ENCODE measurements at places on chromosomes 3 and 15.

DNA sequence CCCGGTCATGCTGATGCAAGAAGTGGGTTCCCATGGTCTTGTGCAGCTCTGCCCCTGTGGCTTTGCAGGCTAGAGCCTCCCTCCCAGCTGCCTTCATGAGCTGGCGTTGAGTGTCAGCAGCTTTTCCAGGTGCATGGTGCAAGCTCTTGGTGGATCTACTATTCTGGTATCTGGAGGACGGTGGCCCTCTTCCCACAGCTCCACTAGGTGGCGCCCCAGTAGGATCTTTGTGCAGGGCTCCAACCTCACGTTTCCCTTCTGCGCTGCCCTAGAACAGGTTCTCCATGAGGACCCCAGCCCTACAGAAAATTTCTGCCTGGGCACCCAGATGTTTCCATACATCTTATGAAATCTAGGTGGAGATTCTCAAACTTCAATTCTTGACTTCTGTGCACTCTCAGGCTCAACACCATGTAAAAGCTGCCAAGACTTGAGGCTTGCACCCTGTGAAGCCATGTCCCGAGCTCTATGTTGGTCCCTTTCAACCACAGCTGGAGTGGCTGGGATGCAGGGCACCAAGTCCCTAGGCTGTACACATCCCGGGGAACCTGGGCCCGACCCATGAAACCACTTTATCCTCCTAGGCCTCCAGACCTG lies 238.4 kb upstream of the MDFIC2 start:
- peak; percentile 60 for DNase-seq

DNA sequence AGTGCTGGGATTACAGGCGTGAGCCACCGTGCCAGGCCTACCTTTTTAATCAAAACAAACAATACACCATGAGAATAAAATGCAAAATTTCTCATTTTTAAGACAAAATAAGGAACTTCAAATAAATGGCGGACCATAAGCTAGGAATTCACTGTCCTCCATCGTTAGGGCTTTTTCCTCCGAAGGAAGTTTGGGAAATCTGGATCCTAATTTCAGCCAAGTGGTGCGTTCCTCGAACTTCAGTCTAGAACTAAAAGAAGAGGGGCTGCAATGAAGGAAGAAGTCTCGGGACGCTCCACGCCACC lies 260 bp downstream of the EXD1 start:
- DNase-seq: no peak

DNA sequence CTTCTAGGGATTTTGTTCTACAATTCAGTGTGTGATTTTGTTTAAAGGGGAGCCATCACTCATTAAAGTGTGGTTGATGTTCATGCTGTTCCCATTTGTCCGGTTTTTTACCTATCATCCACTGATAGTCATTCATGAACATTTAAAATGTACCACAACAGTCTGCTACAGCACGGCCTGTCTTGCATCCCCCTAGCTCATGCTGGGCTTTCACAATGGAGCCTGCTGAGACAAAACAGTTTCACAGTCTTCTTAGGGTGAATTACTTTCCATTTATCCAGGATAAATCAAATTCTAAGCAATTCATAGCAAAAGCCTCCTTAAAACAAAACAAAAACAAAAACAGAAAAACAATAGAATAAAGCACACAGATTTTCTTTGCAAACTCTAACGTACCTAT lies 627.2 kb downstream of the CADM2 start:
- no peak for DNase-seq

GRCh38 chr3:56762718-56763117 lies 39.0 kb downstream of the ARHGEF3 start:
- DNase-seq: no peak

- DNase-seq: no peak
Measured at GRCh38 chr3:157132936-157133335, 27.0 kb downstream of the CCNL1 start.

DNA sequence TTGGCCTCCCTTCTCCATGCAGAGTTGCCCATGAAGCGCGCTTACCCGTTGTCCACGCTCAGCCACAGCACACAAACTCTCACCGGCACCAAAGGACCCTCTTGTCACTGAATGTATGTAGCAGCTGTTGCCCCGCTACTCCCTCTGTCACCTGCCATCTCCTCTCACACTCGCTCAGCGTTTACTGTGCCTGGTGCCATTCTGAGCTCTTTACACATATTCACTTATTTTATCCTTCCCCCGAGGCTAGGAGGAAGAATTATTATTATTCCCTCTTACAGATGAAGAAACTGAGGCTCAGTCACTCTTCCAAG lies 41.7 kb upstream of the PRR23E start:
- DNase-seq: no peak

DNA sequence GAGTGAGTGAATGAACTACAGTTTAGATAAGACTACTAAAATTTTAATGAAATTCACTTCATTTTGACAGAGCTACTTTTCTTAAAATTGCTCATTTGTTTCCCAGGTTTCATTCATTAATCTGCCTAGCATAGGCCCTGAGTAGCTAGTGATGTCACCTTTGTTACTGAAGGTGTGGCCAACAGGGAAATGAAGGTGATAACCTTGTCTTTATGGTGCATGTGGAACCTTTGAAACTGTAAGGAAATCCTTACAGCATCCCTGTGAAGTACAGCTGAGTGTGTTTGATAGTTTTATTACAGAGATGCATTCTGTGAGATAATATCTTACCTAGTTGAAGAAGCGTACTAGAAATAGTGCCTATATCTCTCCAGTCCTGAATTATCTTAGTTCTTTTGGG lies 112.9 kb downstream of the AKAP13 start:
- no peak for DNase-seq

GRCh38 chr3:129727707-129728106 lies 121.2 kb upstream of the PLXND1 start:
- no peak for DNase-seq

DNA sequence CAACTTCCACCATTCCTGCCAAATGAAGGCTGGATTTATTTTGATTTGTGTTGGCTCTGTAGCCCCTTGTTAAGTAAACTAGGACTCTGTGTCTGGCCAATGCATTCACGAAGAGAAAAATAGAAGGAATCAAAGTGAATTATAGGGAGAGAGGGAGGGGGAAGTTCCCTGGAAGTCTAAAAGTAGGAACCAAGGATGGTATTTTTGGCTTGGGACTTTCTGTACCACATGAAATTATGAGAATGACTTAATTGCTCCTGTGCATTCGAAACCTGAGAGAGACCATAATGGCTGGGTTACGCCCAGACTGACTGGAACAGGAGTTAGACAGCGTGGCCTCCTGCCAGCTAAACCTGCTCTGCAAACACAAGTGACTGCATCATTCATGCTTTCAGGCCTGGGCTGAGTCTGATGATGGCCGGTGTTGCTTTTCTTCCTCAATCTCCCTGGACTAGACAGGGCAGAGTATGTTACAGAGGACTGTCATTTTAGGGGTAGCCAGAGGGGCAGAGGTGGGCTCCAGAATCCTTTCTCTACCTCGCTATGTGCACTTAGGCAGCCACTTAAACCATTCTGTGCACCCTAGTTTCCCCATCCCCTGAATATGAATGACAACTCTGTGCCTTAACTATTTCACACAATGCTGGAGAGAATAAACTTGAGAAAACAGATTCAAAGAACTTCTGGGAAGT lies 58.9 kb downstream of the MYO1E start:
- DNase-seq: no peak

- DNase-seq: no peak
Measured at GRCh38 chr15:40764629-40765103, 798 bp downstream of the GCHFR start.

- peak; percentile 46 for DNase-seq
Measured at GRCh38 chr3:47057212-47057671, 77.8 kb downstream of the NBEAL2 start.

- DNase-seq: no peak
Measured at GRCh38 chr15:59170295-59171066, 36.2 kb upstream of the LDHAL6B start.

GRCh38 chr15:70323111-70323851 lies 225.6 kb upstream of the TLE3 start:
- DNase-seq: no peak

DNA sequence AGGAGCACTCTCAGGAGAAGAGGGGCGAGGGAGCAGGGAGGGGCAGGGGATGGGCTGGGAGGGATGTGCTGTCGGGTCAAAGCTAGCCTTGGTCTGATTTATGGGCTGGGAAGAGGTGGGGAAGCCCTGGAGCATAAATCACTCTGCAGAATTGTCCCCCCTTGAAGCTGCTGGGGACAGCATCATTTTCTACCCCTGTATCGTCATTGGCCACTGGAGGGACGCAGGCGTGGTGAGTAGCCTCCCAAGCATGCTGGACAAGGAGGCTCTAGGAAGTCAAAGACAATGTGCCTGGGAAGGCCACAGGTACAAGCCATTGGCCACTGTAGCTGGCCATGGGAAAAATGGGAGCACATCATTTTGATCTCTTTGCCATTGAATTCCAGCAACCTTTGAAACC lies 175.5 kb upstream of the CTDSPL start:
- no peak for DNase-seq

DNA sequence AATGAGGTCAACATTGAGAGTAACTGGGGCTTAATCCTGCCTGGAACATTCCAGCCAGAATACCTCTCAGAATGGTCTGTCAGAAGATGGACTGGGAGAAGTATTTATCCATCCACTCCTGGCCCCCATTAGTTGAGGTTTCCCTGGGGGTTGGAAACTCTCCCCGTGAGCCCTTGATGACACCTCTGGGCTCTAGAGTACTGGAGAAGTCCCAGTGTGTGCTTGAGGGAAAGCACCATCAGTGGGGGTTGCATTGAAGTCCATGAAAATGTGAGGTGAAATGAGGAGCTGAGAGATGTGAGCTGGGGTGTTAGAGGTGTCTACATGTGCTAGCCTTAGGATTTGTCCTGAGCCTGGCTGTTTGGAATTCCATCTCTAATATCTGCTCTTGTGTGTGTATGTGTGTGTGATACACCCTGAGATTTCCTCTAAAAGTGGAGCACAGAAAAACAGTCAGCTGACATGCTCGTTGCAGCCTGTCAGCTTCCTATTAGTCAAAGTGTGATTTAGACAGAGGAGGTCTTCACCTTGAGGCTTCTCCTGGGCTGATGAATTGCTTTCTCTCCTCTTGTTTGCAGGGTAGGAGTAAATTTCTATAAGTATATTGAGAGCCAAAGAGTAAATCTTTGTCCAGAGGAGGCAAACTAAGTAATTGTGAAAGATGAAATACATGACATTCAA lies 67.6 kb downstream of the NR1D2 start:
- DNase-seq: no peak

GRCh38 chr3:122247087-122247824 lies 63.8 kb downstream of the CASR start:
- DNase-seq: no peak

DNA sequence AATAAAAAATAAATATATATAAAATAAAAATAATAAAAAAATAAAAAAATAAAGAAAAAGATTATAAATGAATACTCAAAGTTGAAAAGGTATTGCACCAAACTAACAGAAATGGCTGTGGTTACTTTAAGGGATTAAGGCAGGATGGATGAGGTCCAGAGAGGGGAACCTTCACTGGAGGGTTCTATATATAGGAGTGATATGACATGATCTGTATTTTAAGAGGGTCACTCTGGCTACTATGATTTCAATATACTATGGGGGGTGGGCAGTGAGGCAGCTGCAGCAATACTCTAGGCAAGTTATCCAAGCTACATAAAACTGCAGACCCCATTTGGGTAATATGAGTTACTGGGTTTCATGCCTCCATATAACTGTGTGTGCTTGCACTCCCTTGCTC lies 24.6 kb downstream of the ACAD11 start:
- DNase-seq: no peak

GRCh38 chr3:97872525-97873042 lies 50.8 kb downstream of the CRYBG3 start:
- DNase-seq: no peak

DNA sequence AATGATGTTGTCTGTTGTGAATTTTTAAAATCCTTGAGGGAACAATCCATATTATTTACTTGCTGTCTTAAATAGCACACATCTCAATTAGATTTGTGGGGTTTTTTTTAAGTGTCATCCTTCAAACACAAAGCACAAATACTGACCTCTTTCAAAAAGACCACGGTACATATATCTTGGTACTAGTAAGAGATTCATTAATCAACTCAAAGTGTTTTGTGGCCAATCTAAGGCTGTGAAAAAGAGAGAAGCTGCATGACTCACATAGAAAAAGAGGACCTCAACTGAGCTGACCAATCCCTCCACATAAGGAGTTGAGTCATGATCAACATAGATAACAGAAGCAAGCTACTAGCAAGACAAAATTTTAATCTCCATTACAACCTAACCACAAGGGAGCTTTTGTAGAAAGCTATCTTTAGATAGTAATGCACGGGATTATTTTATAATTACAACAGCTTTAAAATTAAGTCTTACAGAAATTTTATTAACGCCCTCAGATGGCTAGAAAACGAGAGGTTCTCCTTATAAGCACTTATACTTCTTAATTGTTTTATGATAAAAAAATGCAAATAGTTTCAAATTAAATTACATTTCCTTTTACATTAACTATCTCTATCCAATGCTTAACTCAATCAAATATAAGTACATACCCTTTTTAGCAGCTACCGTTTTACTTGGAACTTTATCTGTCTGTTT lies 60.5 kb downstream of the TOP2B start:
- no peak for DNase-seq

- DNase-seq: no peak
Measured at GRCh38 chr3:186986406-186986805, 56.1 kb downstream of the ST6GAL1 start.

- peak; percentile 42 for DNase-seq
Measured at GRCh38 chr3:187999821-188000220, 154.1 kb upstream of the LPP start.

DNA sequence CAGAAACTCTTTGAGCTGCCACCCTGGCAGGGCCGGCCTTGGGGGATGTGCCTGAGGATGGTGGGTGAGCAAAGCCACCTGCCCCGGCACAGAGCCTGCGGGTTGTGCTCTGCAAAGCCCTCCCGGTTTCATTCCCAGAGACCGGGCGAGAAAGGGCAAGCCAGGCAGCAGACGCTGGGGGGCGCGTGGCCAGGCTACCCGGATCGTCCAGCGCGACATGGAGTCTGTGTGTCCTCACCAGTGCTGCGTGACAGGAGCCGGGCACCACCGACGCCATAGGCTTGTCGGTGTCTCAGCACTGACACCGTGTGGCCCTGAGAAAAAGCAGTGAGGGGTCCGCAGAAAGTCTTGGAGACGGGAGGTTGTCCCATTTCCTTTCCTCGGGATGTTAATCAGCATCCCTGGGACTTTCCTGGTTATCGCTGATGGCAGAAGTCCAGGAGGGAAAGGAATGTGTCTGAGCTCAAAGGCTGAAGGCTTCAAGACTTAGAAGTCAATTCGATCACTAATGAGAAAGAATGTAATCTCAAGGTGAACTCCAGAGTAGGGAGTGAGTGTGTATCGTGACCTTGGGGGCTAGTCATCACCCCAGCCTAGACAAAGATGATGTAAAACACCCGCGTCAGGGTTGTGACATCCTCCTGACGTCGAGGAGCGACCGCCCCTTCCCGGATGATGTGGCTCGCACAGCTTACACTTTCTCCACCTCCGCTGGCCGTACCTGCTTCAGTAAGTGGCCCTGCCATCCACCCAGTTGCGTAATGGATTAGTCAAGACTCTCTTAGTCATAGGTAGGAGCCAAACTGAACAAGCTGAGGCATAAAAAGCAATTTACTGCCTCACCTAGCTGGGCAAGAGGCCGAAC lies 36.3 kb upstream of the PLA2G4E start:
- no peak for DNase-seq

- DNase-seq: no peak
Measured at GRCh38 chr15:75230016-75230343, 28.2 kb upstream of the GOLGA6C start.

- no peak for DNase-seq
Measured at GRCh38 chr15:65553691-65554090, 23.4 kb downstream of the HACD3 start.
